COR-L47 (cell line): ENCODE measurements at places on chromosomes 2 and 18.

GRCh38 chr2:120452131-120452530 lies 106.2 kb downstream of the INHBB start:
- no peak for DNase-seq

DNA sequence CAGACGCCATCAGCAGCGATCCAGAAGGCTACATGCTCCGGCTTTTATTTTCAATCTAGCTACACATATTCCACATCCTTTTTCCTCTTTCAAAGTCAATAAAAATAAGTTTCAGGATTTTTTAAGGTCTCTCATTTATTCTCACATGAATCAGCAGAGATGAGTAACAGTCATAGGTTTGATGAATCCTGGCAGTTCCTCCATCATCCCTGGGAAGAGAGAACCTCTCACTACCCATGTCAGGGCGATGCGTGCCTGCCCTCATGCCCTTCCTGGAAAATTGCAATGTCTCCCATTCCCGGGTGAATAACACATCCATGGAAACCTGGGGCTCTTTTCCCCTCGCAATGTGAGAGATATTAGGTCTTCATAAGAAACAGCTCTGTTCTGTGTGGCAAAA lies 301.1 kb upstream of the SMIM21 start:
- DNase-seq, result no peak

- no peak for DNase-seq
Observed at GRCh38 chr2:232327105-232328031, 51.2 kb upstream of the ALPP start.

DNA sequence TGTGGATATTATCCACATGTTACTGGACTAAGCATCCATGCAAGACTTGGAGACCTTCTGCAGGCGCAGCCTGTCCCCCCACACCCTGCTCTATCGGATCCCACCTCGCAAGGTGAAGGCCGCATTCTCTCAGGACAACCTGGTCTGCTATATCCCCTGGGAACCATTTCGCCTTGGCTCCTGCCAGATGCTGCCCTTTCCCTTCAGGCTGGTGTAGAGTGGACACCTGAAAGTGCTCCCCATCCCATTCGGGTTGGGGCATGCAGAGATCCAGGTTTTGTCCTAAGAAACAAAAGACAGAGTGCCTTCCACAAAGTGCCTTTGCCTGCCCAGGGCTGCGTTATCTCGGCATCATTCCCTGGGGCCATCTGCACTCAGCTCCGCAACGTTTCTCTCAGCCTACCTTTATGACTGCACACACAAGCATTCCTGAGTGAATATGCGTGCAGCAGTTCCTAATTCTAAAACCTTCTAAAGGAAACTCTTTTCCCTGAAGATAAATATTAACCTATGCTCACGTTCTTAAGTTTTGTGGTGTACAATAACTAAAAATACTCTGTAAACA lies 20.5 kb downstream of the FHL2 start:
- DNase-seq, result no peak

DNA sequence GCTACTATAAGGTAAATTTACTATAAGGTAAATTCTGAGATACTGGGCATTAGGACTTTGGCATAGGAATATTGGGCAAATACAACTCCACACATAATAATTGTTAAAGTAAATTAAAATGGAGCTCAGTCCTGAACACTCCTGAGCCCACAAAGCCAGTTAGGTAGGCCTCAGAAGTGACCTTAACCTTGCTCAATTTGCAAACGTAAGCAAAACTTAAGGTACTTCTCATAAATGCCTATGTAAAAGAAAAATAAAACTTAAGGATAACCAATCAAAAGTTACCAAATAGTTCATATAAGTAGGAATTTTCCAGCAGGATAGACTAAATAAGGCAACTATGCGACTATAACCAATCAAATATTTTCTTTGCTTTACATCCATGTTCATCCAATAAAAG lies 197.7 kb downstream of the MC4R start:
- DNase-seq, result no peak

GRCh38 chr2:172205292-172205691 lies 102.6 kb upstream of the DLX2 start:
- DNase-seq, result no peak

- DNase-seq, result no peak
Observed at GRCh38 chr2:168152902-168153530, 94.4 kb downstream of the STK39 start.

- no peak for DNase-seq
Observed at GRCh38 chr2:133365117-133365516, 203.1 kb downstream of the NCKAP5 start.

- peak; percentile 97 for DNase-seq
Observed at GRCh38 chr2:101252408-101253012, at the start of gene CNOT11. TSS of gene CNOT11 (plus strand) at chr2:101252886. CDS start at chr2:101252965, 79 bp downstream.

DNA sequence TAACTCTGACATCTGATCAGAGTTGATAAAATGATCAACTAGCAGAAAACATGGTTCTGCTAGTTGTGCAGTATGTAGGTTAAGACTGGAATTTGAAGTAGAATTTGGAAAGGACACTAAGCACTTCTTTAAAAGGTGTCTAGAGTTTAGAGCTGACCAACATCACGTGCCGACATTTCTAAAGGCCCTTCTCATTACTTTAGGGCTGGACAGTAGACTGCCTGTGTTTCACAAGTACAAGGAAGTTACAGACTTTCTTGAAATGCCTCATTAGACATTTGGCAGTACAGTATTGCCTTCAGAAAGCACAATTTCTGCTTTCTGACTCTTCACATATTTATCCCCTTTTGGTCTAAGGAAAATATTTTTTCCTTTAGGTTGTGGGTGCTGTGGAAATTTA lies 255.3 kb downstream of the ZNF385B start:
- no peak for DNase-seq

DNA sequence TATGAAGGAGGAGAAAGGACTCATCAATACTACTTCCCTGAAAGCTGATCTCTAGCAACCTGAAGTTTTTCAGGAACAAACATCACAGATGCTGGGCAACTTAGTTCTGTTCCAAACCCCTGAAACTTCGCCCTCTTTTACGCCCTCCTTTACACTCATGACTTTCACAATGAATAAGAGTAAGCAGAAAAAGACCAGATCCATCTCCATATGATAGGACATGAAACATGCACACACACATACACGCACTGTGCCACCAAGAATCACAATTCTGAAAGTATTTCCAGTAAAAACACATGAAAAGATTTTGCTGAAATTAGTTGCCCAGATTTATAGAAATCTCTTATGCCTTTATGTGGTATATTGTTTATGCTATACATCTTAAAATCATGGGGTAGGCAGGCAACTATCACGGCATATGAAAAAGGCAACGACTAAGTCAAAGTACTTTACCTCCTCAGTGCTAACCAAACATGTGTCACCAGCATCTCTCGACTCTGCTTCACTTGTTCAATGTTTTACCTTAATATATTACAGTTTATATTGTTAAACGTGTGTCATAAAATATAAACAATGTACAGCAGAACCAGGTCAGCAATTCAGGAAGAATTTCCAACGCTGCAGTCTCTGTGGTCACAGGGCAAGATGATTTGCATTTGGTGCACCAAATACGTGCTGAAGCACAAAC lies 47.8 kb downstream of the NHEJ1 start:
- DNase-seq, result no peak

DNA sequence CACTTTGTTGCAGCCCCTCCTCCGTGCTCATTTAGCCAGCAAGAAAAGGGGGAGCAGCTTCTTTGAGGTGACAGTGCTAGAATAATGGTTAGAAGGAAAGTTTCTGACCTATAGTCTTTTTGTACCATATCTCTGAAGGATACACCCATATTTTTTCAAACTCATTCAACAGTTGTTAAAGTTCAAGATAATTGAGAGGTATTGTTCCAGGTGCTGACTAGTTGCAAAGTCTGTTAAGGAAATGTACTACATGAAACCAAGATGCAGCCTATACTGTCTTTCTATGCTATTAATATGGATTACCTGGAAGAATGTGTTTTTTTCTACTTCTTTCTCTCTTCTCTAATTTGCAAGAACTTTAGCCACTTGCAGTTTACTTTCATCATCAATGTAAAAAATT lies 495.0 kb downstream of the PARD3B start:
- no peak for DNase-seq

GRCh38 chr2:133755480-133756300 lies 187.4 kb upstream of the NCKAP5 start:
- no peak for DNase-seq

DNA sequence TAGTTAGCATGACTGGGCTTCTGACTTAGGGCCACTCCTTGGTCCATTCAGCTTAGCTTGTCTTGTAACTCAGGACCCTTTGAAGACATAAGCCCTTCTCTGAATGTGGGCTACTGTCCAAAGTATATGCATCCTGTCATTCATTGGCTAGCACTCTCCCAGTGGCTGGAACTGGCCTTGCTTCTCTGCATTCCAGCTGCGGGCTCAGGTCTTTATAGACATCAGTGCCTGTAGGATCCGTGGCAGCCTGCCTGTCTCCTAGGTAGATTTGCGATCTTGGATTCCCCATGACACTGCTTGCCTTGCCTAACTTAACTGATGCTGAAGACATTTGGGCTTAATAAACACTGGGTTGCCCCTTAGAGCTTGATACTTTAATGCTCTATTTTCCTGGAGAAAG lies 170.1 kb downstream of the DCC start:
- DNase-seq, result no peak

DNA sequence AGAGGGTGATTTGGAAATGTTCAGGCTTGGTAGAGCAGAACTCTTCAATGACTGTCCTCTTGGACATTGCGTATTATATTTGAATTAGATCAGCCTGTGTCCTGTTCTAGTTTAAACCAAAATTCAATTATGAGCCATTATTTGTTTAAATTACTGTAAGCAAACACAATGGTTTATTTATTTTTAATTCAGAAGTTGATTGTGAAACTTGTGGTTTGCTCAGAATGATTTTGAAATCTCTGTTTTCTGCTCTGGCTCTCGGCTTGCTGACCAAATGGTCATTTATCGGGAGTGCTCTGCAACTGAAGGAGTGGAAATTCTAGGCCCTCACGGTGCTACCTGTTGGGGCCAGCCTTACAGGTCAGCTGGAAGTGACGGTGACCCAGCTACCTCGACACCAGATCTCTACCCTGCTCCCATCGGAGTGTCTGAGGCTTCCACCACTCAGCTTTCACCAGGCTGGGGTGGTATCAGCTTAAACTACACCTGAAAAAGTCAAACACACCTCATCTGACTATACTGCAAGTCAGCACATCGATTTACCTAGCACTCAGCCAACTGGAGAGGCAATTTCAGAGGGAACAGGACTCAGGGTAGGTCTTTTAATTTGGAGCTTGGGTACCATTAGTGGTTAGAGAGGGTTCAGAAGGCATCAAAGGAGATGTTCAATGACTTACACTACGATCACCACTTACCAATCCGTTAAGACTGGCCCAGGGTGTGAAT lies 36.8 kb upstream of the GPD2 start:
- no peak for DNase-seq

- DNase-seq, result no peak
Observed at GRCh38 chr2:17804358-17804757, 11.9 kb upstream of the MSGN1 start.

DNA sequence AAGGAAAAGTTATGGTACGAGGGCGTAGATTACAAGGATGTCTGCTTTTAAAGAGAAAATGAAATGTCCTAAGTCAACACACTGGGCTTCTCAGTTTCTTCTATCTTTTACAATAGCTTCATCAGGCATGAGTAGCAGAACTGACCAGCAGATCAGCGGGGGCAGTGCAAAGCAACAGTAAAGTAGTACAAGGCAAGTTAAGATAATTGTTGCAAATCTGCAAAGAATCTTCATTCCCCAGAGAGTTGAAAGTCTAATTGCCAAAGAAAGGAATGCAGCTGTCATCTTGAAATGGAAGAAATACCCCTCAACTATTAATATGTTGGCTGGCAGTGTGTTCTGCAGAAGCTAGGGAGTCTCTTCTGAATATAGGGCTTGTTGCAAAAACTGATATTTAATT lies 60.2 kb upstream of the SLC39A10 start:
- no peak for DNase-seq

- no peak for DNase-seq
Observed at GRCh38 chr2:113187771-113188170, 14.0 kb downstream of the PSD4 start.

DNA sequence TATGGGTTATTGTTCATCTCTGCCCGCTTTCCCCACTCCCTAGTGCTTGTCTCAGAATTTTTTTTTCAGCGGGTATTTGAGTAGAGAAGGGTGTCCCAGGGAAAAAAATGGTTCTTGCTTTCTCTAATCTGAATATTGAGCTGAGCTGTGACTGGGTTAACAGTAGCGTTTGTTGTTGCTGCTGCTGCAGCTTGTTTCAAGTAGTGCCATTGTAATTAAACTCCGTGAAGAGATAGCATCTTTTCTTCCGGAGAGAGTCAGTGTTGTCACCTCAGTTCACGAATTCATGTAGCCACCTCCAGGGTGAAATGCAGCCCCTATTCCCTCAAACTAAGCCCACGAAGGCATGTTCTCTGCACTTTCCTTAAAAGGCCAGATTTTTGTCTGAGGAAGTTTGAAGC lies 1.5 kb upstream of the AAK1 start:
- no peak for DNase-seq

- DNase-seq, result no peak
Observed at GRCh38 chr2:233213011-233213410, 38.5 kb upstream of the ATG16L1 start.
